Gastrocnemius medialis (tissue), 4 donors: ENCODE measurements at places on chromosomes 5 and 9. TPM values are rescaled to one million over a fixed set of nuclear protein-coding genes. Genes with fewer than 3 reads are reported as not detected.

GRCh38 chr5:77379558-77380061 is 112.5 kb downstream of the WDR41 start:
- DNase-seq = no peak

DNA sequence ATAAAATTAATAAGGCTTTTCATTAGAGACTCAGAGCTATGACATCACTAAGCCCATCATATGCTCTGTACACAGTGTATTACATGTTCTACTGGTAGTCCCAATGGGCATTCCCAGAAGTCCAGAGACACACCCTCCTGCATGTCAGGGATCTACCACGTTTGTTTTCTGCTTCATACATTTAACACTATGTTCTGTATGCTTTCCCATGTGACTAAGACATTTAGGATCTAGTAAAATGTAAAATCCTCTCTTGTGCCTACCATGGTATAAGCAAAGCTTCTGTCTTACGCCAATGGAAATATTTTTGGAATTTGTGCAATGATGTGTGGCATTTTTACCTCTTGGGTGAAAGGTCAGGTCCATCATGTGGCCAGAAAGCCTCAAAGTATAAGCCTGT is 192.4 kb downstream of the ADAMTSL1 start:
- DNase-seq = no peak

Gene P4HA2
- 10.8 TPM for total RNA-seq

Gene LCP2
- total RNA-seq = 3.2 TPM

DNA sequence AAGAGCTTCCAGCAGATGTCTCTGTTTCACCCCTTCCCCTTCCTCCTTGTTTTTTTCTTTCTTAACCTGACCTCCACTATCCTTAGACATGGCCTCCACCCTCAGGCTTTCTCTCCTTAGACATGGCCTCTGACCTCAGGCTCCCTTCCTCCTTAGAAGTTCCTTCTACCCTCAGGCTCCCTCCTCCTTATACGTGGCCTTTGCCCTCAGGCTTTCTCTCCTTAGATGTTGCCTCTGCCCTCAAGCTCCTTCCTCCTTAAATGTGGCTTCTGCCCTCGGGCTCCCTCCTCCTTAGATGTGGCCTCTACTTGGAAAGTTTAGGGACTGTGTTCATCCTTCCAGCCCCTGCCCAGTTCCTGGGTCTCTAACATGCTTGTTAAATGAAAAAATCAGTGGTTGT is 180.4 kb upstream of the S1PR3 start:
- no peak for DNase-seq

Gene TLX3
- total RNA-seq = not detected

Gene CNTNAP3
- total RNA-seq = 0.29 TPM

Gene EPB41L4A
- 10.6 TPM for total RNA-seq

DNA sequence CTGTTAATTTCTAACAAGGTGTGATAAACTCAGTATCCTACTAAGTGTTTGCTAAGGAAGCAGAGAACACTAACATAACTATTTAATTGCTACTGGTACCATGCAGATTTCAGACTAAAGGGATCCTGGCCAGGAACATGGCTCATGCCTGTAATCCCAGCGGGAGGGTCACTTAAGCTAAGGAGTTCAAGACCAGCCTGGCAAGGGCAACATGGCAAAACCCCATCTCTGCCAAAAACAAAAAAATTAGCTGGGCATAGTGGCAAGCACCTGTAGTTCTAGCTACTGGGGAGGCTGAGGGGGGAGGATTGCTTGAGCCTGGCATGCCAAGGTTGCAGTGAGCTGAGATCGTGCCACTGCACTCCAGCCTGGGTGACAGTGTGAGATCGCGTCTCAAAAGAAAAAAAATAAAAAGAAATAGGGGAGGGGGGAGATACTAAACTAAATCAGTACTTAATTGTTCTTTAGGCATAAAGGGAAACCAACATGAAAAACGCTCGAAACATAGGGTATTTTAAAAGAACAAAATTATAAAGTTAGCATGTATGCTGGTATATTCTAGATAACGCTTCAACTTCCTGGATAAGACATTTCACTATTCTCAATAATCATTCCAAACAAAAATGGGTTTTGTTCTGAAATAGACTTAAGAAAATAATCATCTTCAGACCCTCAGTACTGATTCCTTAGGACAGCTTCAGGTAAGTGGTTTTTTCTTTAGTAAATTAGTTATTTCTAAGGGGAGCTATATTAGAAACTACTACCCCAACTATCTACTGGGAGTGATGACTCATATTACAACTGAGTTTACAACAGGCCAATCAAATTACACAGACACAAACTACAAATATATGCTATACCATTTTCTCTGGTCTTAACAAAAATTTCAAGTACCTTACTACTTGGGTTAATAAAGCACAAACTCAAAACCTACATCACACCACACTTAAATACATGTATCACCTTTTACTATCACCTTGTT is 3.5 kb downstream of the PANK3 start:
- no peak for DNase-seq

GRCh38 chr9:12698266-12698665 is 5.1 kb downstream of the TYRP1 start:
- no peak for DNase-seq

Gene FOXD4L6
- not detected for total RNA-seq

Gene NRG2
- total RNA-seq = 28.8 TPM

DNA sequence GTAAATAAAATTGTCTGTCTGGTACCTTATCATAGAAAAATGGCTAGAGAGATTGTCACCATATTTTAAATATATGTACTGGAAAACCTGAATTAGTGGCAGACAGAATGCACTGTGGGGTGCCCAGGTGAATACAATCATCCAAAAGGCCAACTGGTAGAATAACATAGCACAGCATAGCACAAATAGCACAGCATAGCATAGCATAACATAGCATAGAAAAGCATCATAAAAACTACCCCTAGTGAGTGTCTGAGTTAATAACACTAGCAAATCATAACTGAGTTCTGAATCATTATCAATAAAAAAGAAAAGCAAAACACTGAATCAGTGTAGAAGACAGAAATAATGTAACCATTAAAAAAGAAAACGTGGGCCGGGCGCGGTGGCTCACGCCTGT is 102.3 kb downstream of the KIAA0825 start:
- no peak for DNase-seq

Gene ADAMTS12
- total RNA-seq = 0.49 TPM

GRCh38 chr9:68706363-68707201 is 1.5 kb downstream of the PIP5K1B start:
- DNase-seq = no peak

Gene ALDH1A1
- 23.3 TPM for total RNA-seq

GRCh38 chr5:160432787-160433186 is 11.1 kb downstream of the PTTG1 start:
- no peak for DNase-seq

DNA sequence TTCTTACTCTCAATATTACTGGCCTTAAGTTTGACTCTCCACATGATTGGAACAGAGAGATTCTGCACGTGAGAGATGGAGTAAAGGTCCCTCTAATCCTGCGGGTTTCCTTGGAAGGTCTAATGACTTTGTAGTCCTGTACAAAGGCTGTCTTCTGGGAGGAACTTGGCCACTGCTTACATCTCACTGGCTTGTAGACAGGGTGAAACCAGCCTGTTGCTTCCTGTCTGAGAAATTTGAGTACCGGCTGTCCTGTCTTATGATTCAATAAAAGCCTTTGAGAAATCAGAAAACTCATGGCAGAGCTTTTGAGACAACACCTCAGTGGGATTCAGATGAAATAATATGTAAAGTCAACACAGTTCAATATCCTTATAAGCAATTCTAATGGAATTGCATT is 43.0 kb downstream of the IL31RA start:
- no peak for DNase-seq

- DNase-seq = no peak
Measured at GRCh38 chr5:173429489-173430150, 101.4 kb upstream of the STC2 start.

GRCh38 chr5:109335114-109335513 is 74.7 kb downstream of the PJA2 start:
- DNase-seq = no peak

- DNase-seq = no peak
Measured at GRCh38 chr5:15690611-15691010, 190.6 kb downstream of the FBXL7 start.

DNA sequence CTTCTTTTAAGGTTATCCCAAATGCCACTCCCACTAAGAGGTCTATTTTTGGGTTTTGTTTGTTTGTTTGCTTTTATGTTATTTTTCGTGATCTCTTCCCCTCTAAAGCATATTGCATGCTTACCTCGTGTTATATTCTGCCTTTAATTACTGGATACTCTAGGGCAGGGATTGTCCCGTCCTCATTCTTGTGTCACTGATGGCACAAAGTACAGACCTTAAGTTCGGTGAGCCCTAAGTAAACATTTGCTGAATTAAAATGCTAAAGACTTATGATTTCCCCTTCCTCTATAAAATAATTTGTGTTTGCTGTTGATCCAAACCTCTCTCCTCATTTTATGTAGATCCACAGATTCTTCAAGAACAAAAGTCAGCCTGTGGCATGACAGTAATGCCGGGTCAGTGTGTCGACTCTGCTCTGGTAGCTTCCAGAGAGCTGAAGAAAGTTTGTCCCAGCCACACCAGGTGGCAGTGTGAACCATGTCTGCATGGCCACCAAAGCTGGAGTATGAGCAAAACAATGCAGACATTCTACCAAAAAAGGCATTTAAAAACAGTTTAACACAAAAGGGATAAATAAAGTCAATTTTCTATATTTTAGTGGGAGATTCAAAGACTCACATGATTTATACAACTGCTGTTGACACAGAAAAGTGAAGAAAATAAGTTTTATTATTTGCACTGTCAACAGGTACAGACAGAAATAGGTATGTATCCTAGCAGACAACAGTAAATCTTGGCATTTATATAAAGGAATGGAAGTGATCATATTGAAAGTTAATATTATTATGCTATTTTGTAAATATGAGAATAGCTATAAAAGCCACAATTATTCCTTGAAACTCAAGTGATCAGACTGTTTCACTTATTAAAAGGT is 17.9 kb upstream of the POC5 start:
- no peak for DNase-seq

Gene ZBTB26
- total RNA-seq = 6.3 TPM

DNA sequence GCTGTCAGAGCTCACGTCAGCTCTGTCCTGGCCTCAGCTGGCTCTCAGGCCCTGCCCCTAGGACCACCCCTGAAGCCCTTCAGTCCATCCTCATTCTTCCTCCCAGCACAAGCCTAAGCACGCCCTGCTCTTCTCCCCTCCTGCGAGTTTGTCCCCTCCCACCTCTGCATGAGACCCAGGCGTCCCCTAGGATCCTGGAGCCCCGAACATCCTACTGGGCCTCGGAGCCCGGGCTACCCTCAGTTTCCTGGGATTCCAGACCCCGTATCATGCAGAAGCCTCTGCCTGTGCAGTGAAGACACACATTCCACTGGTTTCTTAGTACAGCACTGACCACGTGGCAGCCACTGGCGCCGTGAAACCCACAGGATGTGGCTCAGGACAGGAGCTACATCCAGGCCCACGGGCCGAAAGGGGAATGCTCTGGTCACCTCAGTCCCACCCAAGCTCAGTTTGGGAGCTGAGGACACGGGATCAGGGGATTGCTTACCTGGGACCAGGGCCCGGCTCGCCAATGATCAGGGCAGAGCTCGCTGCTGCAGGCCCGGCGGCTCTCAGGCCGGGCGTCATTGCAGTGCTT is 64.2 kb downstream of the ZNF354C start:
- DNase-seq = no peak

DNA sequence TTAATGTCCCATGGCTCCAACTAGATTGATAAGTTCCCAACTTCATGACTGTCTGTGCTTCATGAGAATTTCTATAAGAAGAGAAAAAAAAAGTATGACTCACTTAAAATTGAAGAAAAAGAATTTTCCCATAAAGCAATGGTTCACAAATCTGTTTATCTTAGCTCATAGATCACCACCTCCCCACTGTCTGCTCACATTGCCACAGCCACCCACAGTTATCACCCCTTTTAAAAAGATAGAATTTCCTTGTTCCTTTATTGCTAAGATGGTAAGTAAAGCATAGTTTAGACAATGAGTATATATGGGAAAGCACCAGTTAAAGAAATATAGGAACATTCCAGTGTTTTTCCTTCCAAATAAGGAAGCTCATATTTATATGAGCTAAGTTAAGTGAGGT is 67.1 kb downstream of the ALDH7A1 start:
- DNase-seq = no peak

GRCh38 chr5:117456866-117457470 is 882.3 kb upstream of the SEMA6A start:
- no peak for DNase-seq

GRCh38 chr5:33276628-33276950 is 164.2 kb upstream of the TARS1 start:
- no peak for DNase-seq

GRCh38 chr5:6435356-6435755 is 13.3 kb upstream of the UBE2QL1 start:
- peak; percentile 42 for DNase-seq

Gene NPR3
- 1.5 TPM for total RNA-seq

GRCh38 chr5:56251918-56252553 is 18.9 kb upstream of the ANKRD55 start:
- DNase-seq = no peak

- DNase-seq = no peak
Measured at GRCh38 chr5:109468288-109468676, 58.5 kb upstream of the PJA2 start.

- no peak for DNase-seq
Measured at GRCh38 chr9:129145841-129146292, 32.2 kb downstream of the IER5L start.

DNA sequence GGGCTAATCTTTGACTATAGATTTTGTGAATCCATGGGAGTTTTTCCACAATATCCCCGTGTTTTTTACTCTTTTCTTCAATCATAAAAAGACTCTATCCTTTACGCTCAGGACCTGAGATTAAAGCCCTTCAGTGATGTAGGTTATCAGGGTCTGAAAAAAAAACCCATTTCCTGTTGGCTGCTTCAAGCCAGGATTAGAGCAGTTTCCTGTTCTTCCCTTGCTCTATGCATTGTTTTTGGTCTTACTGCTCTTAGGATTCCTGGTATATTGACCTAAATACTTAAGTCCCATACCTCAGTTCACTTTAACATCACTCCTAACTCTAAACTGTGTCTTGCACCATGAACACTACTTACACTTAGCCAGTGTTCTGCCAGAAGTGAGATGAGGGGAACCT is 319.3 kb upstream of the CHD1 start:
- DNase-seq = no peak

DNA sequence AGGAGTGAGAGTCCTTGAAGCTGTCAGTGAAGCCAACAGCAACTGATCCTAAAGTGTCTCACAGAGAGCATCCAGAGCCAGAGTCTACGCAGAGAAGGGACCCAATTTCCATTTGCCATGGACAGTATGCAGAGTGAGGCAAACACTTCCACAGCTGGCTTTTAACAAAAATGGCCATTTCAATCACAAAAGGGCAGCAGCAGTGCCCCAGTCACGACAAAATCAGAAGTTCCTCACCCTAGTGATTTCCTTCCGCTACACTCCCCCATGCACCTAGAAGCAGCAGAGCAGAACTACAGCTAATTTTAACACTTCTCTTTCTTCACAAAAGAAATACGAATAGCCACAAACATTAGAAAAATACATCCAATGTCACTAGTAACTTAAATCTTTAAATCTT is 27.9 kb downstream of the FBXW11 start:
- no peak for DNase-seq

- no peak for DNase-seq
Measured at GRCh38 chr5:143812085-143812705, at the start of gene HMHB1. TSS of gene HMHB1 (plus strand) at chr5:143812161.

Gene UBE2B
- 22.2 TPM for total RNA-seq

- DNase-seq = no peak
Measured at GRCh38 chr9:134071149-134071548, 3.3 kb upstream of the BRD3 start.

GRCh38 chr9:73357607-73358006 is 205.9 kb downstream of the ANXA1 start:
- no peak for DNase-seq

Gene FOXD4L3
- total RNA-seq = not detected

Gene SNCB
- total RNA-seq = not detected
